Mammary epithelial cell (primary cell): ENCODE measurements at places on chromosomes 11 and 22.

DNA sequence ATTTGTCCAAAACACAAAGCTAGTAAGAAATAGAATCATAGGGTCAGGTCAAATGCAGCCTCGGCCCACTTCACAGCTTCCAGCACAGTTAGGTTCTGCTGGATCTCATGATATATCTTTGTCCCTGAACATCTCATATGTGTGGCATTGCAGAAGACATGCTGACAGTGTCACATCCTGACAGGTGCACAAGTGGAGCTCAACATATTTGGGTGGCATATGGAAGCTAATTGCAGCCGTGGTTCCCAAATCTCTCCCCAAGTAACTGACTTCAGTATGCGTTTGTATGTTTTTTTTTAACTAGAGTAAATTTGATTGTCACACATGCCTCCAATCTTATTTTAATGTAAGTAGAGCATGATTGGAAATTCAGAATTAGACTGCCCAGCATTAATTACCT, 33.4 kb downstream of the NAV2 start:
- DNase-seq, result no peak

GRCh38 chr11:32885556-32885955, 7.1 kb upstream of the QSER1 start:
- no peak for DNase-seq

DNA sequence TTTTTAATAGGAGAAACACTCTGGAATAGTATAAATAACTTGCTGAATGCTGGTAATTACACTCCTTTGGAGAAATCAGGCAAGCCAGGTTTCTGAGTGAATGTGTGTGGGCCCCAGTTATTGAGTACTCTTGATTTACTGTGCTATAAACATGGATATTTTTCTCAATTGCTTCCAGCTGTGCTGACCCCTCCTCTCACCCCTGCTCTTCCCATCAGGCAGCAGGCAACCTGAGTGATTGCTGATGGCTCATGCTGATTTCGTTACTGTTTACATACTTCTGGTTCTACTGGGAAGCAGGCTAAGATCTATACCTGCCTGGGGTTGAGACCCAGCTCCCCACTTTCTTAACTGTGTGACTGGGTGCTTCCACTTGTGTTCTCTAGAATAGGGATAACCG, 68.5 kb downstream of the DHCR7 start:
- no peak for DNase-seq

GRCh38 chr22:17920992-17921650, 103.2 kb downstream of the MICAL3 start:
- no peak for DNase-seq

DNA sequence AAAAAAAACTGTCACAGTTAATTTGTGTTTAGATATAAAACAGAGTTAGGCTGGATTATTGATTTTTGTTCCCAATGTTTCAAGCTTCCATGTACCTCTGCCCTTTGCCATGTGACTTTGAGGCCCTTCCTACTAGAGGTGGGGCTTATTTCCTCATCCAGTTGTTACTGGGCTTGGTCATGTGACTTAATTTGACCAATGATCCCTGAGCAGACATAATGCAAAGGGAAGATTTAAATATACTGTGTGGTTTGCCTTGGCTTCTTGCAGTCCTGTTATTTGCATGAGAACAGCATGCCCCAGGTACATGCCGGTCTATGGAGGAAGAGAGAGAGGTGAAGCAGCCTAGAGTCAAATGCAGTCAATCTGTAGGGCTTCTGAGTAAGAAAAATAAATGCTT, 347.0 kb downstream of the MIAT start:
- no peak for DNase-seq

DNA sequence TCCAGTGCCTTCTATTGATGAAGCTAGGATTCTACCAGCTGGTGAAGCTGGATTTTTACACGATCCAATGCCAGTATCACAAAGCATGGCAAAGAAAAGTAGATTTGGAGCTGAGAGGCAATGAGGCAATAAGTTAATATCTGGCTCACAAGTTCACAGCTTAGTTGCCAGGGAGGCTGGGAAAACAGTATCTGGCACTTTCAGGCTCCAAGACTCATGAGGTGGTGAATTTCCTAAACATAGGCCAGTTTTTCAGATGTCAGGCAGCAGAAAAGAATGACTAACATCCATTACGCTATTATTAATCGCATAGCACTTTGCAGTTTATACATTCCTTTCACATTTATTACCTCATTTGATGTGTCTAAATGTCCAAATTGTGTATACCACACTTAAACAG, 122.7 kb downstream of the GRIA4 start:
- no peak for DNase-seq

DNA sequence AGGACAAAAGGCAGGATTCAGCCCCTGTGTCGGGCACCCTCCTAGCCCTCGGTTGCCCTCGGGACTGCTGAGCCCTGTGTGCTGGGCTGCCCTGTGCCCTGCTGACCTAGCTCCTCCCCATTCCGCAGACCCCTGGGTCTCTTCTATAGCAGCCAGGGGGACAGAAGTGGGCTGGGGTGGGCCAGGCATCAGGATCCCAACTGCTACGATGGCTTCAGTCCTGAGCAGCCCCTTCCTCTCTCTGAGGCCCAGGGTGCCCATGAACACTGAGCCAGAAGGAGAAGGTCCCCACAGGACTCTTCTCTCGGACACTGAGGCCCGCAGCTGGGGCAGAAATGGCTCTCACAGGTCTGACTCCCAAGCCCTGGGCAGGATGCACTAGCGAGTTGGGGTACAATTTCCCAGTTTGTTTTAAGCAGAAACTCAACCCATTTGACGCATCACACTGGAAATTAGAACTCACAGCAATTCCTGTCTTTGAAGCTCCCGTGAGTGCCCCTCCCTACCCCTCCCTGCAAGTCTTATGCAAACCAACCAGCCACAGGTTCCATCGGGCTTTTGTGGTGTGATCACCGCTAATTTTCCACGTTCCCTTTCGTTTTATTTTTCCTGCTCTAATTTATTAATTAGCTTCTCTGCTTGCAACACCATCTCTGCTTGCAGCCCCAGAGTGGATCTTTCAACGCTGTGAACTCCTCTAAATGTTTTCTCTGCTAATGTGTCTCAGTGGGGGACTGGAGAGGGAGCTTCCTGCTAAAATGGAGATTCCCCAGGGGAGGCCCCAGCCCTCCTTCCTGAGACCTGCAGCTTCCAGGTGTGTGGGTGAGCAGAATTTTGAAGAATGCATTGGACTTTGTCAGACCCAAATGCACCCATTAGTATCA, 56.7 kb downstream of the PHF21B start:
- no peak for DNase-seq

- DNase-seq, result no peak
These were observed 206.2 kb upstream of the MTMR2 start for GRCh38 chr11:96130061-96130620.

GRCh38 chr22:49299821-49300231, 527.8 kb downstream of the BRD1 start:
- no peak for DNase-seq

DNA sequence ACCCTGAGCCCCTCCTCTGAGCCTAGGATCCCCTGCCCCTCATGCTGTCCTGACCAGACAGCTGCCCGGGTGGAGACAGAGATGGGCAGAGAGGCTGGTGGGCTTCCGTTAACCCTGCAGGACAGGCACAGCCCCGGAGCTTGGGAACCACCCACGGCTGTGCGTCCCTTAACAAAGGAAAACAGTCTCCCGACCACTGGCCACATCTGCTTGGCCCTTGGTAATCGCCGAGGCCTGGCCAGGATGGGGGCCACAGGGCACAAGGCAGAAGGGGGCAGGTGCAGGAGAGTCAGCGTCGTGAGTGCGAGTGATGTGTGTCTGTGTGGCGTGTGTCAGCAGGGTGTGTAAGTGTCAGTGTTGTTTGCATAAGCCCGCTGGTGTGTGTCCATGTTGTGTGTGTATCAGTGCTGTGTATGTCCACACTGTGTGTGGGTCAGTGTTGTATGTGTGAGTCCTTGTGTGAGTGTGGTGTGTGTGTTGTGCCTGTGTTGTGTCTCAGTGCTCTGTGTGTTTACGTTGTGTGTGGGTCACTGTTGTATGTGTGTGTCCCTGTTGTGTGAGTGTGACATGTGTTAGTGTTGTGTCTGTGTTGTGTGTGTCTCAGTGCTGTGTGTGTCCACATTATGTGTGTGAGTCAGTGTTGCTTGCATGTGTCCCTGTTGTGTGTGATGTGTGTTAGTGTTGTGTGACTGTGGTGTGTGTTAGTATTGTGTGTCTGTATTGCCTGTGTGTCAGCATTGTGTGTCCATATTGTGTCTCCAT, 369.5 kb downstream of the BRD1 start:
- DNase-seq, result no peak

DNA sequence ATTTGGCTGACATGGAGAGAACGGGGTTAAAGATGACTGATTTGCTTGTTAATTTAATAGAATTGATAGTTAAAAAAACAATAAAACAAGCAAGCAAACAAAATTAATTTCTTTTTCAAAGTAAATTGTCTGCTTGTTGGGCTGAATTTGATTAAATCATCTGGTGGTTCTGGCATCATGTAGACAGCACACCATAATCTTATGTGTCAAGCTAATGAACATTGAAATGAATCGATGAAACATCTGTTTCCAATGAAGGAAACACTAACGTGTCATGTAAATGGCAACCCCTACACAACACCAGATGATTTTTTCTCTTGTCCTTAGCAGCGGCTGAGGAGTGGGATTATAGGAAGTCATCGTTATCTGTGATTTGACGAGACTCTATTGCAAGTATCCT, 399.6 kb upstream of the RAG2 start:
- DNase-seq, result no peak

- DNase-seq, result no peak
These were observed 2.1 kb downstream of the MFRP start for GRCh38 chr11:119344291-119345010.

DNA sequence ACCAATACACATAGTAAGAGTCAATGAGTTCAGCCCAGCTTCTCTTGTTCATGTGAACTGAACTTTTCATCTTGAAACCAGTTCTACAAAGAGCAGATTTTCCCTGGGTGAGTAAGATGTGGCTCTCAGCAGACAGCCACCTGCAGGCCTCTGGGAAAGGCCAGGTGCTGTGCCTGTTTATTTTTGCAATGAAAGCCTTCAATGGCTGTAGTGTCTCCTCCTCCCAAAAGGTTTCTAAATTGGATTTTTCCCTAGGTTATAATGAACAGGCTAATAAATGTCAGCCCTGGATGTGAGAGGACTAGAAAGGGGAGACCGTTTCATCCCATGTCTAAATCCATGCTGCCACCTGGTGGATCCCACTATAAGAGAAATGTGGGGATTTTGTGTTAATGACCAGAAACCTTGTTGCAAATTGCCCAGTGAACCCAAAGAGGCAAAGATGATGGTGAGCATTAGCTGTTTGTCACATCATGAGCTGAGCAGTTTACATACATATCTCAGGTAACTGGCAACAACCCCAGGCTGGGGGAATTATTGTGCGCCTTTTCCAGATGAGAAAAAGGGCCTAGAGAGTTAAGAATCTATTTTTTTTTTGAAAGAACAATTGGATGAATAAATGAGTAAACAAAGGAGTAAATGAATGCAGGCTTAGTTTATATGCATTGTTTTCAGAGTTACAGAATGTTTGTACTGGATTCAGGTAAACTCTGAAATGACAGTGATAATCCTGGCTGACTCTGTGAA, 12.7 kb downstream of the C11orf91 start:
- peak; percentile 88 for DNase-seq

- DNase-seq, result peak; percentile 93
These were observed 187.2 kb downstream of the MAML2 start for GRCh38 chr11:96155627-96156378.

DNA sequence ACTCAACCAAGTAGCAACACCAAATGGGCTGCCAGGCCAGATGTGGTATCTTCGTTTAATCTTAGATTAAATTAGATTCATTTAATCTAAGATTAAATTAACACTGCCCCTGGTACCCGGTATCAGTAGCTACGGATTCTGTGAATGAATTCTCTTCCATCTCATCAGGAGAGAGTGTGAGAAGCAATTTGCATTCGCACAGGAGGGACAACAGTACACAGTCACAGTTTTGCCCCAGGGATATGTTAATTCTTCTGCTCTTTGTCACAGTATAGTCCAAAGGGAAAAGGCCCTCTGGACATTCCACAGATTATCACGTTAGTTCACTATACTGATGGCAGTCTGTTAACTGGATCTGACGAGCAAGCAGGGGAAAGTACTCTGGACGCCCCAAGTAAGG, 22.9 kb downstream of the ASCL2 start:
- DNase-seq, result no peak

DNA sequence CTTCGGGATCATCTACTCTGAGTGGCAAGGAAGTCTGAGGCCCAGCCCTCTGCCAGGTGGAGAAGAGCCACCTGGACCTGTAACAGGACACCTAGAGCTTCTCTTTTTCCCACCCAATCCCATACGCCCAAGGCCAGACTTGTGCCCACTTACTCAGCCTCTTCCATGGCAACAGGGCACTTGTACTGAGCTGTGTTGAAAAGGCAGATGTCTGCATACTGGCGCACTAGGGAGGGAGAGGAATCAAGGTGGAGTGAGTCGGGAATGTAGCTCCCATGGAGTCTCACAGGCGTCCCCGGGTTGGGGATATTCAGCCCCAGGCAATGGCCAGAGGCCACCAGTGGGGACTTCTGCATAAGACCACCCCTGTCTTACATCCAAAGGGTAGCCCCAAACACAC, 36.1 kb downstream of the TPBGL start:
- DNase-seq, result no peak

DNA sequence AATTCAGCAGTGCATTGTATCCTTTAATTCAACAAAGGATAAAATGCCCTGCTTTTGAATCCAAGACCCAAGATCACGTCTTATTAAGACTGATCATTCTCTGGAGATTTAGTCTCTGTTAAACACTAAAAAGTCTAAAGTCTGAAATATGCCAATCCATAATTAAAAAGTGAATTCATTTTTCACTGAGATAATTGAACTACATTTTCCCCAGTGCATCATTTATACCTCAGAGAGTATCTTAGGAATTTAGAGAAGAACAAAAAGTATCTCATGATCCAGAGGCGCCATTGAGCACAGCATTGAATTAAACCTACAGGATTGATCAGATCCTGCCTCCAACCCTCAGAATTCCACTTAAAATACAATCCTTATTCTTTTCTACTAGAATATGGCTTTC, 5.4 kb downstream of the OR5AP2 start:
- no peak for DNase-seq

- no peak for DNase-seq
These were observed 30.0 kb downstream of the KIAA1671 start for GRCh38 chr22:24982301-24983056.

GRCh38 chr11:64609436-64610047, 18.5 kb downstream of the SLC22A12 start:
- no peak for DNase-seq

- DNase-seq, result peak; percentile 52
These were observed 79.5 kb downstream of the HORMAD2 start for GRCh38 chr22:30159561-30160353.

DNA sequence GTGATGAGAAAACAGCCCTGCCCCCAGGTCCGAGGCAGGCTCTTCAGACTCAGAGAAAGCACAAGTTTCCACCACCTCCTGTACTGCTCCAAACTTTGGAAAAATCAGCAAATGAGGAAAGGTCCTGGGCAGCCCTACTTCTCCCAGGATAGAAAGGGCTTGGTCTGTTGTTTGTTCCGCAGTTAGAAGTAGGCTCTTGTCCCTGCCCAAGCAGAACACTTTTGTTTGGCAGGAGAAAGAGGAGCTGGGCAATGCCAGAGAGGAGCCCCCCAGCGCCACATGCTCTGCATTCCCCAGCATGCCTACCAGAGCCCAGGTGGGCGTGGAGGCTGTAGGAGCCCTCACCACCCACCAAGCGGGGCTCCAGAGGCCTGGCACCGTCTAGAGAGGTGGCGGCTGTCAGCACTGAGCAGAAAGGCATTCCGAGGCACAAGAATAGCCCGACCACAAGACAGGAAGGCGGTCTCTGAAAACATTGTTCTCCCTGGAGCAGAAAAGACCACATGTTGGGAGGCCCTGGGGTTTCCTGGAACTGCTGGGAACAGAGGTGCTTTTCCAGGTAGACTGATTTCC, 90.3 kb upstream of the CD82 start:
- no peak for DNase-seq
